ENCODE measurements at places on chromosomes 6 and 20. TPM values are rescaled to one million over a fixed set of nuclear protein-coding genes. Genes with fewer than 3 reads are reported as not detected.

GRCh38 chr20:64037498-64038213 is 1.7 kb downstream of the C20orf204 start:
- H3K27me3 ChIP-seq = peaks cover 6% of the 10 kb centered on the region
- H3K27ac ChIP-seq = no peak overlapping the region
- DNase-seq = no peak
- H3K4me3 ChIP-seq = peak overlapping the region; percentile 16
- peaks cover 6% of the 10 kb centered on the region for H3K4me1 ChIP-seq

DNA sequence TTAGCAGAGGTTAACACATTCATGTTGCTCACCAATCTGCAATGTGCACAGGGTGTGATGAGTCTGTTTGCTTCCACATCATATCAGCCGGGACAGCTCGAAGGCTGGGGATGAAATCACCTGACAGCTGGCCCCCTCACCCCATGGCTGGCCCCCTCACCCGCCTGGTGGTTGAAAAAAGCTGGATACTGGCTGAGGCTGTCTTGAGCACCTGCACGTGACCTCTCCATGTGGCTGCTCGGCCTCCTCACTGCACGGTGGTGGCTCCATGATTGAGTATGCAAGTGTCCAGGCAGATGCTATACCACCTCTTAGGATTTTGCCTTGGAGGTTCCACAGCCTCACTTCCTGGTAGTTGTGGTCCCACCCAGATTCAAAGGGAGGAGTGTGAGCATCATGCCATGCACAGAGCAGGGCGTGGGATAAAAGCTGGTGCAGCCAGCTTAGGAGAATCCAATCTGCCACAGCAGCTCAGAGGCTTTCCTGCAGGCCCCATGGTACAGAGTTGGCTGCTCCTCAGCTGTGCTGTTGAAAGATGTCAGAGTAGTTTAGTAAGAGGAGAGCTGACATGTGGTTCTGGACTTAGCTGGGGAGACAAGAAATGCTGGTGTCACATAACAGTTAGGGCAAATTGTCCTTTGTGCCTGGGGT is 29.6 kb upstream of the SYNDIG1 start:
- H3K27me3 ChIP-seq = peaks cover 31% of the 10 kb centered on the region
- H3K36me3 ChIP-seq = no peaks in the 10 kb centered on the region
- H3K4me3 ChIP-seq = no peak overlapping the region
- no peak overlapping the region for H3K27ac ChIP-seq
- no peaks in the 10 kb centered on the region for H3K4me1 ChIP-seq

DNA sequence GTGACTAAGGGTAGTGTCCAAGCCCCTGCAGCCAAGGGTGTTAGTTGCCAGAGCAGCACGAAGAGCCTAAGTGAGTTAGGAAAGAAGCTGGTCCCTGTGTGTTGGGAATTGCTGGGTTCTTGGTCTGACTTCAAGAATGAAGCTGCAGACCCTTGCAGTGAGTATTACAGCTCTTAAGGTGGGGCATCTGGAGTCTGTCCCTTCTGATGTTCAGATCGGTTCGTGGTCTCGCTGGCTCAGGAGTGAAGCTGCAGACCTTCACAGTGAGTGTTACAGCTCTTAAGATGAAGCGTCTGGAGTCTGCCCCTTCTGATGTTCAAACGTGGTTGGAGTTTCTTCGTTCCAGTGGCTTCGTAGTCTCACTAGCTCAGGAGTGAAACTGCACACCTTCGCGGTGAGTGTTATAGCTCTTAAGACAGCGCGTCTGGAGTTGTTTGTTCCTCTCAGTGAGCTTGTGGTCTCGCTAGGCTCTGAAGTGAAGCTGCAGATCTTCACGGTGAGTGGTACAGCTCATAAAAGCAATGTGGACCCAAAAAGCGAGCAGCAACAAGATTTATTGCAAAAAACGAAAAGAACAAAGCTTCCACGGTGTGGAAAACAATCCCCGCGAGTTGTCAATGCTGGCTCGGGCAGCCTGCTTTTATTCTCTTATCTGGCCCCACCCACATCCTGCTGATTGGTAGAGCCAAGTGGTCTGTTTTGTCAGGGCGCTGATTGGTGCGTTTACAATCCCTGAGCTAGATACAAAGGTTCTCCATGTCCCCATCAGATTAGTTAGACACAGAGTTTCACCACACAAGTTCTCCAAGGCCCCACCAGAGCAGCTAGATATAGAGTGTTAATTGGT is 31.8 kb downstream of the PXDC1 start:
- no peak overlapping the region for H3K4me3 ChIP-seq
- peak overlapping the region; percentile 65 for H3K27ac ChIP-seq
- H3K4me1 ChIP-seq = peaks cover 65% of the 10 kb centered on the region
- DNase-seq = no peak

GRCh38 chr6:2197984-2198383 is 47.4 kb downstream of the GMDS start:
- peaks cover 21% of the 10 kb centered on the region for H3K4me1 ChIP-seq
- no peak for DNase-seq
- H3K27ac ChIP-seq = peak overlapping the region; percentile 37
- no peaks in the 10 kb centered on the region for H3K27me3 ChIP-seq

GRCh38 chr20:49631061-49631716 is 63.3 kb upstream of the PTGIS start:
- H3K27ac ChIP-seq = peak overlapping the region; percentile 66
- H3K36me3 ChIP-seq = peaks cover 22% of the 10 kb centered on the region
- no peaks in the 10 kb centered on the region for H3K27me3 ChIP-seq
- no peak for DNase-seq
- peaks cover 17% of the 10 kb centered on the region for H3K4me1 ChIP-seq

GRCh38 chr6:136763716-136764516 is 28.4 kb downstream of the MAP3K5 start:
- no peaks in the 10 kb centered on the region for H3K36me3 ChIP-seq
- H3K27ac ChIP-seq = no peak overlapping the region
- H3K4me1 ChIP-seq = peaks cover 18% of the 10 kb centered on the region
- no peaks in the 10 kb centered on the region for H3K27me3 ChIP-seq

DNA sequence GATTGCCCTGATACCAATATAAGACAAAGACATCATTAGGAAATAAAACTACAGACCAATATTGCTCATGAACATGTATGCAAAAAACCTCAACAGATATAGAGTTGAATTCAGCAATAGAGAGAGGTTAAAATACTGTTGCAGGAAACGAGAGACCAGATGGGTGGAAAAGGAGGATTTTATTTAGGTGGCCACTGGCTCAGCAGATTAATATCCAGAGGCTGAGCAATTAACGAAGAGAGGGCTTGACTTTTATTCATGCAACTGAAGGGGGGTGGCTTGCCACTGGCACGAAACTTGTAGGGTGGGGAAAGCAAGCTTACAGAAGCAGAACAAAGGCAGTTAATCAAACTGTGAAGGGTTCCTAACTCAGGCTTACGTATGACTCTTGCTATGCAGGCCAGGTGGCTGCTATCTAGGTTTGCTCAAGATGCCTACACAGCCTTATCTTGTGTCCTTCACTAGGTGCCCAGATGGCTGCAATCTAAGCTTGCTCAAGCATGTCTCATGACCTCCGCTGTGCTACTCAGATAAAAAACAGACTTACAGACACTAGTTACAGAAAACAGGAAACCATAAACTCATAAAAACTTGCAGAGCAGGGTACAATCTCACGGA is 126.4 kb downstream of the MMUT start:
- H3K4me3 ChIP-seq = no peak overlapping the region
- peaks cover 6% of the 10 kb centered on the region for H3K4me1 ChIP-seq
- peaks cover 3% of the 10 kb centered on the region for H3K27me3 ChIP-seq
- peaks cover 2% of the 10 kb centered on the region for H3K36me3 ChIP-seq
- H3K27ac ChIP-seq = no peak overlapping the region

DNA sequence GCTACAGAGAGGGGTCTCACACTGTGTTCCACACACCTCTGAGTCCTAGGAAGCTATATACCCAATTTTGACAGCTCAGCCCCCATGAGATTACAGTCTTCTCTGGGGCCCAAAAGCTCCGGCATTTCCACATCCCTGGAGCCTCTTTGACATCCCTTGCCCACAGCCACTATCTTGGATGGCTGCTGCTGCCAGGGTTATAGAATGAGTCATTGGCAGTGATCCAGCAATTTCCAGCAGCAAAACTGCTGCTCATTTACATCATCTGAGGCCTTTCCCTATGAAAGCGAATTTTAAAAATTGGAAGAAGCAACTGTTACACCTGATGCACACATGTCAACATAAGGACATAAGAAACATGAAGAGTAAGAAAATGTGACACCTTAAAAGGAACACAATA is 590.7 kb downstream of the MEI4 start:
- no peak overlapping the region for H3K4me3 ChIP-seq
- DNase-seq = no peak
- no peak overlapping the region for H3K27ac ChIP-seq
- H3K27me3 ChIP-seq = no peaks in the 10 kb centered on the region

DNA sequence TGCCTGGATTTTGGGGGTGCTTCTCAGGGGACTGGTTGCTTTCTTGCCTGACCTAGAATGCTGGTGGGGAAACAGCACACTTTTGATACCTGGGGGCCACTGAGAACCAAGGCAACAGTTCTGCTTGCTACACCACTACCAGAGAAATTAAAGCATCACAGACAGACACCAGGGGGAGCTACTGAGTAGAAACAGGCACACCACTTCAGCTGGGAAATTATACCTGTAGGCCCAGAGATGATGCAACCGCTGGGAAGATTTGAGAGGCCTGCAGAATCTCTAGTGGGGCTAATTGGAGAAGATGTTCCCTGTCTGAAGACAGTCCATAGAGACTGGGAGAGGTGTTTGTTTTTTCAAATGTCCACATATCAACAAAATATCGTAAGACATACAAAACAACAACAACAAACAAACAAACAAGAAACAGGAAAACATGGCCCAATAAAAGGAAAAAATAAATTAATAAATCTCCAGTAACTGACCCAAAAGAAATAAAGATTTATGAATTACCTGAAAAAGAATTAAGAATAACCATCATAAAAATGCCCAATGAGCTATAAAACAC is 129.4 kb upstream of the RIN2 start:
- H3K27me3 ChIP-seq = peaks cover 4% of the 10 kb centered on the region
- no peak overlapping the region for H3K4me3 ChIP-seq
- no peak for DNase-seq
- H3K36me3 ChIP-seq = peaks cover 2% of the 10 kb centered on the region
- H3K4me1 ChIP-seq = no peaks in the 10 kb centered on the region

DNA sequence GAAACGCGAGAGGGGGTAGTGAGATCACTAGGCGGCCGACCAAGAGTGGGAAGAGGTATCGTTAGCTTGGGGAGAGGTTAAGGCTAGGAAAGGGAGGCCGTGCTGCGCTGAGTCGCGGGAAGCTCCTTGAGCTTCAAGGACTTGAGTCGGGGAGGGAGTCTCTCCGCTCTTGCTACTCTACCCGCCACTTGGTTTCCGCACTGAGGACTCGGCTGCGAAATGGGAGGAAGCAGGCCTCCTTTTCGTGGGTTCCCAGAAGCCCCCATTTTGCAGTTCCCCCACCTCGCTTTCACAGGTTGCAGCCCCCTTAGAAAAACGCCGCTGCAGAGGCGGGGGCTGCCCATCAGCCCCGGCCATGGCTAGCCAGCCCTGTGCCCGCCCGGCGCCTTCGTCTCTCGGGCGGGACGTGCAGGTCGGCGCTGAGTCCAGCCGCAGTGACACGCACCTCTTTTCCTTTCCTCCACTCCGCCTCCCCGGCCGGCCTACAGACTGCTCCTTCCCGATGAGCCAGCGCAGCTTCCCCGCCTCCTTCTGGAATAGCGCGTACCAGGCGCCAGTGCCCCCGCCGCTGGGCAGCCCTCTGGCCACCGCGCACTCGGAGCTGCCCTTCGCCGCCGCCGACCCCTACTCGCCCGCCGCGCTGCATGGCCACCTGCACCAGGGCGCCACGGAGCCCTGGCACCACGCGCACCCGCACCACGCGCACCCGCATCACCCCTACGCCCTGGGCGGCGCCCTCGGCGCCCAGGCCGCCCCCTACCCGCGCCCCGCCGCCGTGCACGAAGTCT is 4.9 kb downstream of the VGLL2 start:
- H3K4me3 ChIP-seq = peak overlapping the region; percentile 60
- H3K27ac ChIP-seq = no peak overlapping the region
- H3K27me3 ChIP-seq = peaks cover 80% of the 10 kb centered on the region
- peaks cover 13% of the 10 kb centered on the region for H3K4me1 ChIP-seq
- peak; percentile 81 for DNase-seq

The CALHM6 gene
- 3.6 TPM for total RNA-seq

The KHDC1L gene
- not detected for total RNA-seq

The CD109 gene
- total RNA-seq = 33.1 TPM

The VIP gene
- not detected for total RNA-seq

All from chondrocyte (in vitro differentiated cells).